ENCODE measurements at places on chromosomes 3 and 15. TPM values are rescaled to one million over a fixed set of nuclear protein-coding genes. Genes with fewer than 3 reads are reported as not detected.

DNA sequence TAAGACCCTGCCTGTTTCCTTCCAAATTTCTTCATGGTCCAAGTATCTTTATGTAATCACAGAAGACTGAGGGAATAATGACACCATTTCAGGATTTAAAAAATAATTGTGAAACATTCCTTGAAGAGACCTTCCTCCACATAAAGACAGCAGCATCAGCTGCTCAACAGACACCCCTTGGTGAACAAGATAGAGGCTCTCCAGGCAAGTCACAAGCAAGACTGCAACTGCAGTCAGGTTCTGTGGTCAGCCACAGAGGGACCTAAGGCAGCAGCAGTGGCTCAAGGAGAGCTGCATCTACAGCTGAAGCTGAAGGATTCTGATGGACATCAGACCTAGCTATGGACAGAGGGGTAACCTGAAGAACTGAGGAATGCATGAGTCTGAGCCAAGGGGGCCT, 97.2 kb upstream of the C3orf80 start:
- DNase-seq, result no peak

Gene REC114
- 0.32 TPM for polyA plus RNA-seq

DNA sequence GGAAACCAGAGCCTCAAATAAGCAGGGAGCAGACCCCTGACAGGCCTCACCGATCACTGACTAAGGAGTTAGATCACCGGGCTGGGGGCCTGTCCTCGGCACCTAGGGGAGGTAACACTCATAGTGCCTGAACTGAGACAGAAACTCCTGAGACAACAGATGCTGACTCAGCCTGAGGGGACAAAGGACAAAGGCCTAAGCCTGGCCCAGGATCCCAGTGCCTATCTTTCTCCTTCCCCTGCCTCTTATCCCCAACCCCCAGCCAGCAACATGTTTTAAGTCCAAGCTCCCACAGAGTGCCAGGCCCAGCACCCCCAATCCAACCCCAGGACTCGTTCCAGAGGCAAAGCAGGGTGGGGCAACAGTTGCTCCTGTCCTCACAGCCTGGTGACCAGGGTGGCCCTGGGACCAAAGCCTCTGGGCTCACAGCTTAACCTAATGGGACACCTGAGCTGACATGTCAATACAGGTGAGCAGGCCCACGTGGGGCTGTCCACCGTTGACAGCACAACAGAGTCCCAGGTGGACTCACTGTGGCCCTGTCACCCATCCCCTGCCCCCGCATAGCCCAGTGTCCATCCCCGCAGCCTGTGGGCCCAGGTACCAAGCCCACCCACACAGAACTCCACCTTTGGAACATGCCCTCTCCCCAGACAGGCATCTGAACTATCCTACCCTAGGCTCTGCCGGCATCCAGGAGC, 37.4 kb downstream of the ADCY5 start:
- no peak for DNase-seq

DNA sequence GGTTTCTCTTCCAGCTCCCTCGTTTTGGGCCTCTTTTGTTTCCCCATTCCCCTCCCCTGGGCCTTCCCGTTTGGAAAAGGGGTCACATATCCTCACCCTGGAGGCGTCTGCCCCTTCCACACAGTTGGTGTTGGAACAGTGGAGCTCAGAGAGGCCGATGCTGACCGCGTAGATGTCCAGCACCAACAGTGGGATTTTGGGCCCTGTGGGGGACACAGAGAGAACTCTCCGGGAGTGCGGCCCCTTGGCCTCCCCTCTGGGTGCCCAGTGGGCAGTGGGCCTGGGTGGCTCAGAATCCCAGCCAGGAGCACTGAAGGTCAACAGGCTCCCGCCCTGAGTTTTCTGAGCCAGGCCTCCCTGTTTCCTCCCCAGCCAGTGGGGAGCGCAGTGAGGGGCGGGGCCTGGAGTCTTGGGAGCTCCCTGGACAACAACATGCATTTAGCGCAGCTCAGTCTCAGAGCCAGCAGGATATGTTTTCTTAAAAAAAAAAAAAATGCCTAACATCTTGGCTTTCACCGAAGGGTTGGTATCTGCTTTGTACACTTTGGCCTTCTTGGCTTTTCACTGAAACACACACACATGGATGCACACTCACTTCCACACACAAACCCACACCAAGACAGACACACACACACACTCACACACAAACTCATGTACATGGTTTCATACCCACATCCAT, 670 bp upstream of the ISLR start:
- no peak for DNase-seq

- DNase-seq, result no peak
These were observed 404.2 kb upstream of the CDIN1 start for GRCh38 chr15:36175186-36175740.

GRCh38 chr15:29437888-29438702, 168.5 kb upstream of the NSMCE3 start:
- DNase-seq, result no peak

GRCh38 chr3:22372292-22373062, 621.5 kb upstream of the ZNF385D start:
- no peak for DNase-seq

DNA sequence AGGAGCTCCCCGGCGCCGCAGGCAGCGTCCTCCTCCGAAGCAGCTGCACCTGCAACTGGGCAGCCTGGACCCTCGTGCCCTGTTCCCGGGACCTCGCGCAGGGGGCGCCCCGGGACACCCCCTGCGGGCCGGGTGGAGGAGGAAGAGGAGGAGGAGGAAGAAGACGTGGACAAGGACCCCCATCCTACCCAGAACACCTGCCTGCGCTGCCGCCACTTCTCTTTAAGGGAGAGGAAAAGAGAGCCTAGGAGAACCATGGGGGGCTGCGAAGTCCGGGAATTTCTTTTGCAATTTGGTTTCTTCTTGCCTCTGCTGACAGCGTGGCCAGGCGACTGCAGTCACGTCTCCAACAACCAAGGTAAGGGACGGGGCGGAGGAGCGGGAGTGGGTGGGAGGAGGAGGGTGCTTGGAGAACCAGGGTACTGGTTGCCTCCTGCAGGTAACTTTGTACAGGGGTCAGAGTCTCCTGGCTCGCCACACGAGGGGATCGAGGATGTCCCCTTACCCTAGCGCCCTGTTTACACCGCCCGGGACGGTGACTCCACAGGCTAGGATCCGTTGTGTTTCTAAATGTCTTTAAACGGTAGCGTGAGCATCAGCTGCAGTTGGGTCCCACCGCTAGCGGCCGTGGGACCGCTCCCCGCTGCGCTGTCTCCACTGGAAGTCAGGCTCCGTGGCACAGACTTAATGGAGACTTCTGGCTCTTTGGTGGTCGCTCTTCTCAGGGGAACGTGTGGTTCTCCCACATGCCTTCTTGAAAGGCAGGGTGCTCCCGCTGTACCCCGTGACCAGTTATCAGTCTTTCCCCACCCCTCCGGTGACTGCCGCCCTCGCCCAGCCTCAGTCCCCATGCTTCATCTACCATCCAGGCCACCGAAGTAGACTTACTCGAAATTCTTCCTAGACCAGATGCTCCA, 515 bp downstream of the EPHA6 start:
- DNase-seq, result no peak

DNA sequence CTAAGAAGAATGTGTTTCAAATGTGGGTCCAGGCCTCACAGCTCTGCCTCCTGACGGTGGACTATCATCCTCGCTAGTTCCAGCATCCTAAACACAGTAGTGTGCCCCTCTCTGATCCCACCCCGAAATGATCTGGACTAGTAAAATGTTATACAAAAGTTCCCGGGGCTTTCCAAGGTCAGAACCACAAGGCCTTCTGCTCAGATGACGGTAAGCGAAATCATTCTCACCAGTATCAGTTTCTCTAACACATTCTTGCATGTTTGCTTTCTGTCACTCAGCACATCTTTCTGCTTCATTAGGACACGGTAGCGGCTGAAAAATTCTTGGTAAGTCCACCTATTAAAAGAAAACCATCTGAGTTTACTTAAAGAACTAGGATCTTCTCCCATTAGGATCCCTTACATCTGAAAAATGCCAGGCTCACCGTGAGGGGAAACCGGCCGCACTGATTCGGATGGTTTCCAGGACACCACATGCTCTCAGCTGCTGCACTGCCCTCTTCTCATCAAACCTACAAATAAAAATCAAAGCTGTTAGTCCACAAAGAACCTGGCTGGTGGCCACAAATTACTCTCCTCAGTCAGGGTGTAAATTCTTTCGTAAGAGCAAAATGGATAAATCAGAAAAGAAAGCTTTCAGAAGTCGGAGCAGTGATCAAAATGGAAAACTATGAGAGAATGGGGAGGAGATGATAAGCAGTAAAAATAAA, 83.9 kb upstream of the MYO5C start:
- no peak for DNase-seq

Gene WHAMM
- polyA plus RNA-seq, result 4.5 TPM

- no peak for DNase-seq
These were observed 6.6 kb downstream of the OXTR start for GRCh38 chr3:8762607-8763377.

DNA sequence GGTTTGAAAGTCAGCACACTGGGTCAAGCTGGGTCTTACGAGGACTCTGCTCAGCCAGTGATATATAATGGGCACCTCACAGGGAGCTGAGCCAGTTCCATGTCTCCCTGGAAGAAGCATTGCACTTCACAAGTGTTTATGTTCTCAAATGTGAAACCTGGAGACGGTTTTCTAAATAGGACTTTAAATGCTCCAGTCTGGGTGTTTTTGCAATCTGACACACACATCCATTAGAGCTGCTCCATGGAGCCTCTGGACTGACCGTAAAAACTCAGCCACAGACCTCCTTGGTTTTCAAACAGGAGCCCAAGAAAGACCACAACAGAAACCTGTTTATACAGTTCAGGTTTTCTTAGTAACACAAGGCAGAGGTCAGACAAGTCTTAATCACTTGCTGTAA, 201.3 kb upstream of the LRIG1 start:
- no peak for DNase-seq

- no peak for DNase-seq
These were observed 23.7 kb downstream of the CYP19A1 start for GRCh38 chr15:51314391-51315337.

Gene CLSTN2
- polyA plus RNA-seq, result not detected

DNA sequence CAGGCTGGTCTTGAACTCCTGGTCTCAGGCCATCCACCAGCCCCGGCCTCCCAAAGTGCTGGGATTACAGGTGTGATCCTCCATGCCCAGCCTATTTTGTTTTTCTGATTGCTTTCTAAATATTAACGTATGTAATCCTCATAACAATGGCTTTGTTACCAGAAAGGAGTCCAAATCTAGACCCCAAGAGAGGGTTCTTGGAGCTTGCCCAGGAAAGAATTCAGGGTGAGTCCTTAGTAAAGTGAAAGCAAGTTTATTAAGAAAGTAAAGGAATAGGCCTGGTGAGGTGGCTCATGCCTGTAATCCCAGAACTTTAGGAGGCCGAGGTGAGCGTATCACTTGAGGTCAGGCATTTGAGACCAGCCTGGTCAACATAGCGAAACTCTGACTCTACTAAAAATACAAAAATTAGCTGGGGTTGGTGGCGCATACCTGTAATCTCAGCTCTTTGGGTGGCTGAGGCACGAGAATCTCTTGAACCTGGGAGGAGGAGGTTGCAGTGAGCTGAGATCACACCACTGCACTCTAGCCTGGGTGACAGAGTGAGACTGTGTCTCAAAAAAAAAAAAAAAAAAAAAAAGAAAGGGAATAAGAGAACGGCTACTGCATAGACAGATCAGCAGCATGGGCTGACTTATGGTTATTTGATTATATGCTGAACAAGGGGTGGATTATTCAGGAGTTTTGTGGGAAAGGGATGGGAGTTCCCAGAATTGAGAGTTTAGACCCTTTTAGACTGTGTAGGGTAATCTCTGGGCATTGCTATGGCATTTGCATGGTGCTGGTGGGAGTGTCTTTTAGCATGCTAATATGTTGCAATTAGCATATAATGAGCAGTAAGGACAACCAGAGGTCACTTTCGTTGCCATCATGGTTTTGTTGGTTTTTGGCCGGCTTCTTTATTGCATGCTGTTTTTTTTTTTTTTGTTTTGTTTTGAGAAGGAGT, 36.1 kb downstream of the TYRO3 start:
- DNase-seq, result no peak

Data from naive thymus-derived CD8-positive, alpha-beta T cell (primary cell).